ENCODE measurements at places on chromosomes 7 and 10.

- DNase-seq, result no peak
These were observed 211.4 kb downstream of the SEC23IP start for GRCh38 chr10:120103738-120104560.

GRCh38 chr7:94276027-94276426 lies 118.7 kb upstream of the COL1A2 start:
- no peak for DNase-seq

DNA sequence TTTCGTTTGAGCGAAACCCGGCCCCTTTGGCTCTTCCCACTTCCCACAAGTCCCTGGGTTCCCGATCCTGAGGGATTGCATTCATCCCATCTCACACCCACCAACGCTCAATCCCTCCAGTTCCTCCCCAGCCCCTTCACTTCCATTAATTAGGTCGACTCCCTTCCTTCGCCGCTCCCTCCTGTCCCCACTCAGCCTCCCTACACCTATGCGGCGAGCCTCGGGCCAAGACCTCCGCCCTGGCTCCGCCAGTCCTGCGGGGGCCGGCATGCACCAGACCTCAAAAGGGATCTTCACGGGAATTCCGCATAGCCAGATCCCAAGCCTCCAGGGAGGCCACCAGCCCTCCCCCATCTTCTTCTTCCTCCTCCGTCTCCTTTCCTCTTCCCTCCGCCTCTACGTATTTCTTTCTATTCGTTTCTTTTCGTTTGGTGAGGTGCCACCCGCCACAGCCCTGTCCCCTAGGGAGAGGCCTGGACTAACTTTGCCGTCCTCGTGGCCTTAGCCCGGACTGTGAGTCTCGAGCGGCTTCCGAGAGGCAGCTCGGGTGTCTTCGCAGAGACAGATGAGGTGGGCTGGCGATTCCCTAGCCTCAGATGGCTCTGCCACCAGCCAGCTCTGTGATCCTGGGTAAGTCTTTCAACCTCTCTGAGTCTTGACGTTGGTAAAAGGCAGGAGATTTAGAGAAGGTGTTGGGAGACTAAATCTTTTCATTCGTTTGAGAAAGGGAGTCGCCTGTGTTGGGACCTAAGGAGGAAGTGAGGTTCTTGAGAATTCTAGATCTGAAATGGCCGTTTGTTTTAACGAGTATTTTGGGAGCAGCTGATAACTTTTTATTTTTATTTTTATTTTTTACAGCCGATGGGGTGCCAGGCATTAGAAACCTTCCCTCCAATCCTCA lies 8.1 kb upstream of the LBX1 start:
- no peak for DNase-seq

DNA sequence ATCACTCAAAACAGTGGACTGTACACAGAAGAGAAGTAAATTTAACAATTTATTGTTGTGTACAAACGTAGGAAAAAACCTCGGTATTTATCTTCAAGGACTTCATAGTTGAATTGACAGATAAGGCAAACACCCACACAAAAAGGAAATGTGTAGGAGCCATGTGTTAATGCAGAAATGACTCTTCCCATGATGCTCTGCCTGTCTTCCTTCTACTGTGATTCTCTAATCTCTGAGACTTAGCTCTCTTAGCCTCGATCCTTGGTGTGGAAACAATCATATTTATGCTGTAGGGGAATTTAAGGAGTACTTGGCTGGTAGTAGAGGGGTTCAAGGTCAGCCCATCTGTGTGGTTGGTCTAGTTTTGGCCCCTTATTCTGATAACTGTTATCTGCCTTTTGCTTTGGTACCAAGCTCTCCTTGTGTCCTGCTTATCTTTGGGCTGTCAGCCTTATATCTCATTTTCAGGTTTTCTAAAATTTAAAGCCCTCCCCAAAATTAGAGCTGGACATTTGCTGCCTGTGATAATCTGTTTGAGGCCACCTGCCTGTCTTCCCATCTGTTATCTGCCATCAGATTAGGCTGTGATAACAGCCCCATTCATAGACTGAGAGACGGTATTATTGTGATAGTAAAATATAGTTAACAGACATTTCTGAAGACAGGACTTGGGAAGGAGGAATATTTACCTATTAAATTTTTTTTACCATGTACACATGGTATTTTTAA lies 81.7 kb downstream of the GPR85 start:
- no peak for DNase-seq

GRCh38 chr7:66256281-66256680 lies 51.1 kb downstream of the TPST1 start:
- DNase-seq, result no peak

DNA sequence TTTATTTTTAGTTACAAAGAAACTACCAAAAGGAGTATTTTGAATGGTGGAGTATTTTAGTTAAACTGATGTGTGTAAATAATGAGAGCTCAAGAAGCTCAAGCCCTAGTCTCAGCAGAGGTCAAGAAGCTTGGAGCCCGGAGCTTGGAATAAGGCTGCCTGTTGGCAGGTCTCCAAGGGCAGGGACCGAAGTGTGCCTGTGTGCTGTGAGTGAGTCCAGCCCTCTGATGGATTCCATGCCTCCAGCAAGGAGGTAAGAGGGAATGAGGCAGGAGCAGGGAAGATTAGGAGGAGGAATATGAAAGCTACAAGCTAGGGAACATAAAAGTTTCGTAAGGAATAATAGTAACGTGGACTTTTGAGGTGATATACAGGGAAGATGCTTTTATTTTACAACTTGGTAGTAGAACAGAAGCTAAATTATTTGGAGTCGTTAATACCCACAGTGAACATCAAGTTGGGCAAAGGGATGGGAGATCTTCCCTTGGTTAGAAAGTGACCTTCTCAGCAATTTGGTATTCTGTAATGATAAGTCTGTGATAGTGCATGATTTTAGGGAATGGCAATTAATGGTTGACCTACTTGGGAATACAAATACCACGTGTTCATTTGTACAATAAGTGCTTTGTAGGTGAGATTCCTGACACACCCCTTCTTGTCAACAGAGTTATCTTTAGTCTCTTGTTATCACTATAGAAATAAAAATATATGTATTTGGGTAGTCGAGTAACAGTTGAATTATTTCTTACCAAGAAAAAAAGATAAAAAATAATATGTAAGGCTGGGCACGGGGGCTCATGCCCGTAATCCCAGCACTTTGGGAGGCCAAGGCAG lies 4.6 kb downstream of the SEC23IP start:
- DNase-seq, result no peak

- DNase-seq, result no peak
These were observed 193.7 kb downstream of the RNLS start for GRCh38 chr10:88389456-88389855.

GRCh38 chr7:19209166-19209696 lies 64.0 kb upstream of the FERD3L start:
- DNase-seq, result no peak

- no peak for DNase-seq
These were observed 77.6 kb upstream of the A1CF start for GRCh38 chr10:50963063-50963462.

DNA sequence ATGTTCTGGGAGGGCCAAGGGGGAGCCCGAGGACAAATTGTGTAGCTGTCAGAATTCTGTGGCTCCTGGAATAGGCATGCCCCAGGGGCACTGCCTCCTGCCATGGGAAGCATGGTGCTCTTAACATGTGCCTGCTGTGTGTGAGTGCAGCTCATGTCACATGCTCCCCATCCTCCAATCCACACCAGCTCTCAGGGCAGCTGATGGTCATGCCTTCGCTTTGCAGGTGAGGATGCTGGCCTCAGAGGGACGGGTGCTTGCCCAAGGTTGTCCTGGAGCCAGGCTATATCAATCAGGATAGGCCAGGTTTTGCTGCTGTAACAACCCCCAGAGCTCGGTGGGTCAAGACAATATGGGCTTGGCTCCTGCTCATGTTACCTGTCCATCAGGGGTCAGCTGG lies 303.4 kb downstream of the RPS24 start:
- no peak for DNase-seq

DNA sequence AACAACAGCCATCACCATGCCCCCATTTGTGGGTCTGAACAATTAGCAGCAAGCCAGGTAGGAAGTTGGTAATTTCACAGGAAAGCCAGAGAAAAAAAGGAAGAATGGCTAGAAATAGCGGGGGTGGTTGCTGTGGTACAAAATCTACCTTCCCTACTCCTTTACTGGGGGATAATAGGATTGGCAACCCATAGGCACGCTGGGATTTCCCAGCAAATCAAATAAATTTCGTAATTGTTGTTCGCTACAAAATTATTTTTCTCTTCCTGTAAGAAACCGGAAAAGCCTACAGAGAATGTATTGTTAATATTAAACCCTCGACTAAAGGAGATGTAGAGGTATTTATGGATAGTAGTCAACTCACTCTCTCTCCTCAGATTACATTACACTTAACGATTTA lies 123.9 kb downstream of the DOCK4 start:
- no peak for DNase-seq

DNA sequence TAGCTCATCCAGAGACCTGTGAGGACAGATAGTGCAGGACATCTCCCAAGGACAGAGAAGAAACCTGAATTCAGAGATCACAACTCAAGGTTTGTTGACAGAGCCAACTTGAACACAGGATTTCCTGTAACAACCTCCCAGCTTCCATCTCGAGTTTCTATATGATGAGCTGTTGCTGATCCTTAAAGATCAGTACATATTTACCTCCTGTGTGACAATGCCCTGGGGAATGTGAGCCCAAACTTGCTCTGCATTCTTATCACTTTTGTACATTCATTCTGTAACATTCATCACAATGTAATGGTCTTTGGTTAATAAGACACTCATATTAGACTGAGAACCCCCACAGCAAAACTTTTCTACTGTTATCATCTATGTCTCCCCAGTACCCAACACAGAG lies 468.6 kb downstream of the XPNPEP1 start:
- no peak for DNase-seq

DNA sequence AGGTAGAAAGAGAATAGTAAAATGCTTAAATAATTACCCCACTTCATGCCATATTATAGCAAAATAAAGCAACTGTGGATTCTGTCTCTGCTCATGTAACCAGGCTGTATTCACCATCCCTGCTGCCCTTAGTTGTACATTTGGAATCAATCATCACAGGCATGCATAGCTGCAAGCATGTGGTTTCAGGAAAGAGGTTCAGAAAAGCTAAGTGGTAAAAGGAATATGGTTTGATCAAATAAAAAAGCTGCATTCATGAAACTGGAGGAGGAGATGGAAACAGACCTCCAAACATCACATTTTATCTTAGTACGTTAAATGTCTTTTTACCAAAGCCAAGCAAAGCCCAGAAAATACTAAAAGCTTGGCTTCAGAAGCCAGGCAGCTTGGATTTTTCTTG lies 81.3 kb downstream of the ADAM22 start:
- DNase-seq, result no peak

- no peak for DNase-seq
These were observed 24.7 kb downstream of the VIPR2 start for GRCh38 chr7:159119851-159120539.

- DNase-seq, result no peak
These were observed 156.2 kb upstream of the GALNT17 start for GRCh38 chr7:70975754-70976153.

GRCh38 chr7:17506095-17506494 lies 207.6 kb downstream of the AHR start:
- no peak for DNase-seq

DNA sequence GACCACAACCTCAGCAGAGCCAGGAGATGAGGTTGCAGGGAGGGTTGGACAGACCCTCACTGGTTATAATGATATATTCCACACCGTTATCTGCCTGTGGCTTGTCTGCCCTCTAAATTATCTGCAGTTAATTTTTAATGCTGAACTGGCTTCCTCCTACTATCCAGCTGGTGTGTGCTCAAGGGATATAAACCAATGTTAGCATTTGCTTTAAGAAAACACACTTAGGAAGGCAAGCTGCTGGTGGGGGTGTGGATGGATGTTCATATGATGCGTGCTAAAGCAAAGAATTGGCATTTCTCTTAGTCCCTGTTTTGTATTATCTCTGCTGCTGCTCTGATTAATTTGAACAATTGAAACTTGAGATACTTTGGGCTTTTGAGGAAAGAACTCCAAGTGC lies 132.2 kb upstream of the NPVF start:
- peak; percentile 67 for DNase-seq

- DNase-seq, result no peak
These were observed 24.7 kb upstream of the PRKAR1B start for GRCh38 chr7:751826-752225.

GRCh38 chr7:117227091-117227490 lies 95.8 kb downstream of the WNT2 start:
- DNase-seq, result no peak

GRCh38 chr7:103031781-103032180 lies 42.8 kb downstream of the FBXL13 start:
- DNase-seq, result no peak

- DNase-seq, result no peak
These were observed 37.4 kb upstream of the GARS1 start for GRCh38 chr7:30557245-30557644.

GRCh38 chr7:157139111-157139809 lies 534 bp downstream of the UBE3C start:
- no peak for DNase-seq

DNA sequence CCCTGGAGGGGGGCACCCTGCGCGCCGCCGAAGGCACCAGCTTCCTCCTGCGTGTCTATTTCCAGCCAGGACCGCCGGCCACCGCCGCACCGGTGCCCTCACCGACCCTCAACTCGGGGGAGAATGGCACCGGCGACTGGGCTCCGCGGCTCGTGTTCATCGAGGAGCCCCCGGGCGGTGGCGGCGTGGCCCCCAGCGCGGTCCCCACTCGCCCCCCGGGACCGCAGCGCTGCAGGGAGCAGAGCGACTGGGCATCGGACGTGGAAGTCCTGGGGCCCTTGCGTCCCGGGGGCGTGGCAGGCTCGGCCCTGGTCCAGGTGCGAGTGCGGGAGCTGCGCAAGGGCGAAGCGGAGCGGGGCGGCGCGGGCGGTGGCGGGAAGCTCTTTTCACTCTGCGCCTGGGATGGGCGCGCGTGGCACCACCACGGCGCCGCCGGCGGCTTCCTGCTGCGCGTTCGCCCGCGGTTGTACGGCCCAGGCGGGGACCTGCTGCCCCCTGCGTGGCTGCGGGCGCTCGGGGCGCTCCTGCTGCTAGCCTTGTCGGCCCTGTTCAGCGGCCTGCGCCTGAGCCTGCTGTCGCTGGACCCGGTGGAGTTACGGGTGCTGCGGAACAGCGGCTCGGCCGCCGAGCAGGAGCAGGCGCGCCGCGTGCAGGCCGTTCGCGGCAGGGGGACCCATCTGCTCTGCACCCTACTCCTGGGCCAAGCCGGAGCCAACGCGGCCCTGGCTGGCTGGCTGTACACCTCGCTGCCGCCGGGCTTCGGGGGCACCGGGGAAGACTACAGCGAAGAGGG lies 594 bp downstream of the CNNM1 start:
- DNase-seq, result no peak

- DNase-seq, result no peak
These were observed 49.2 kb upstream of the ANKRD1 start for GRCh38 chr10:90969947-90970673.

- no peak for DNase-seq
These were observed 3.2 kb upstream of the EGR2 start for GRCh38 chr10:62819141-62819920.

All from DMS 273 treated with DMSO at 0.1 percent for 48 hours (cell line).